ENCODE measurements at places on chromosomes 7 and 10. TPM values are rescaled to one million over a fixed set of nuclear protein-coding genes. Genes with fewer than 3 reads are reported as not detected.

DNA sequence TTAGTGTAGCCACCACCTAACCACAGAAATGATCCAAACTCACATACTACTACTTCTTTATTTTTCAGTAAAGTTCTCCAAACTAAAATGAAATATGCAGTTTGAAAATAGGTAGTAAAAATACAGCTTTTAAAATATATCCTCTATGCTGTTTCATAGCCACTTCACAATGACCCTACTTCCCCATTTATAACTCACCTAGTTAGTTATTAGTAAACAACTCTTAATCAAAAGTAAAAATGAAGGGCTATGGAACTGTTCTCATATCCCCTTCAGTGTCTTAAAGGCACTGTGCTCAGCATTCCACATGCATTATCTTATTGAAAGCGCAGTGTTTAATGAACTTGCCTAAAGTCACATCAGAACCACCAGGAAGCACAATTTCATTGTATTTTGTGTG lies 43.5 kb downstream of the KMT2C start:
- no peak for DNase-seq
- H3K27me3 ChIP-seq, result no peaks in the 10 kb centered on the region
- H3K4me3 ChIP-seq, result no peak overlapping the region

DNA sequence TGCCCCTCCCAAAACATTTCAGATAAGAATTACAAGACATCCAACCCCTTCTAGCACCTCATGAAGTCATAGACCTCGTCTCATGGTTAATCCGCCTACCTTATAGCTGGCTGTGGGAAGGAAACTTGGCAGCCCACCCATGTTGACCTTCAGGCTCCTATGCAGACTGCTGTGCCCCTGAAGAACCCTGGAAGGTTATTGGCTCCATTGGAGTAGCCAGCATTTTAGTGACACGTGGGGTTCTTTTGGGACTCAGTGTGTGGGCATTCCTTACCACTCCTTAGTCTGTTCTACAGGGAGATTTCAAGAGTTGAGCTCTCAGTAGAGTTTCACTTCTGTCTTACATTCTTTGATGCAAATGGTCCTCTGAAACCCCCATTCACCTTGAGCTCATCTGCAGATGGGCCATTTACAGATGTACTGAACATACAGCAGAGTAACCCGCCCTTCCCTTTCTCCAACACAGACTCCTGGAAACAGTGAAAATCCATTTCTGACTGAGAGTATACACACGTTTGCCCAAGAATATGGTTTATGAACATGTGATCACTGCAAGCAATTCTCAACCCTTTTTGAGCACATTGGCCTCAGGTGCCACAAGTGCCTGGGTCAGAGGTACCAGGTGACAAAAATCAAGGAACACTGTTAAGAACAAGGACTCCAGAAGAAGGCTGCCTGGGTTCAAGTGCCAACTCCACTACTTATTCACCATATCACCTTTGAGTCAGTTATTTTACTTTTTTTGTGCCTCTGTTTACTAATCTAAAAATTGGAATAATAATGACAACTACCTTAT lies 54.0 kb upstream of the HECW1 start:
- H3K27me3 ChIP-seq, result no peaks in the 10 kb centered on the region
- H3K4me3 ChIP-seq, result no peak overlapping the region
- H3K27ac ChIP-seq, result no peak overlapping the region
- no peak for DNase-seq

DNA sequence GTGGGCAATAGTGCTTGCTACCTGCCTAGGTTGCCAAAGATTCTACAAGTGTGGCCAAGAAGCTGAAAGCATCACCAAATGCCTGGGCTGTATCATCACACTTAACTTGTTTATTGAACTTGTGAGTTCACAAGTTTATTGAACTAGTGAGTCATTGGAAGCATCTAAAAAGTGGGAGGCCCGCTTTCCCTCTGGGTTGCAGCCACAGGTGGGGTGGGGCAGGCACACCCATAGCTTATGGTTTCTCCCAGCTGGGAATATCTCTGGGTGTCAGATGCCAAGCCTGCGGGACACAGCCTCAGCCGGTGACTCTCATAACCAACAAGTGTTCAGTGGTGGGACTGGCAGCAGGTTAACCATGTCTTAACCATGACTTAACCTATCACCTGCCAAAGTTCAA lies 145.9 kb upstream of the FAM13C start:
- H3K4me1 ChIP-seq, result no peaks in the 10 kb centered on the region
- peak; percentile 47 for DNase-seq
- H3K36me3 ChIP-seq, result no peaks in the 10 kb centered on the region
- no peak overlapping the region for H3K27ac ChIP-seq
- no peaks in the 10 kb centered on the region for H3K27me3 ChIP-seq
- H3K4me3 ChIP-seq, result no peak overlapping the region

DNA sequence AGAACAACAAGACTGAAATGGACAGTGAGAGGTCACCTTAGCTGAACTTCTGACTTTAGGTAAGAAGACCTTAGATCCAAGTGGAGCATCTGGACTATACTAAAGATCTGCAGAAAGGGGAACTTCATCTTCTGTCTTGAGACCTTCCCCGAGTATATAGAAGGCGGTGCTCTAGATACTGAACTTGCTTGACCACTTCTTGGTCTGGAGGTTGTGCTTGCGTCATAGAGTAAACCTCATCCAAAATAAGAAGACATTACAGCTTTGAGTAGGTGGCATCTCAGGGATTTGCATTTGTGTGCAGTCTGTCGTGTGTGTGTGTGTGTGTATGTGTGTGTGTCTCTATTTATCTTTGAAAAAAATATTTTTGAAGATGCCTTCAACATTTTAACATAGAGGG lies 157.5 kb downstream of the CHN2 start:
- H3K4me1 ChIP-seq, result no peaks in the 10 kb centered on the region
- no peaks in the 10 kb centered on the region for H3K36me3 ChIP-seq
- no peak overlapping the region for H3K27ac ChIP-seq
- DNase-seq, result no peak

GRCh38 chr10:6313111-6313895 lies 110.6 kb downstream of the PFKFB3 start:
- no peak overlapping the region for H3K4me3 ChIP-seq
- DNase-seq, result no peak
- no peaks in the 10 kb centered on the region for H3K36me3 ChIP-seq
- H3K27me3 ChIP-seq, result no peaks in the 10 kb centered on the region
- no peaks in the 10 kb centered on the region for H3K4me1 ChIP-seq

- H3K27me3 ChIP-seq, result no peaks in the 10 kb centered on the region
- DNase-seq, result peak; percentile 74
- no peaks in the 10 kb centered on the region for H3K4me1 ChIP-seq
- H3K36me3 ChIP-seq, result no peaks in the 10 kb centered on the region
- H3K4me3 ChIP-seq, result no peak overlapping the region
These were observed 596.6 kb downstream of the SDK1 start for GRCh38 chr7:3897430-3898372.

DNA sequence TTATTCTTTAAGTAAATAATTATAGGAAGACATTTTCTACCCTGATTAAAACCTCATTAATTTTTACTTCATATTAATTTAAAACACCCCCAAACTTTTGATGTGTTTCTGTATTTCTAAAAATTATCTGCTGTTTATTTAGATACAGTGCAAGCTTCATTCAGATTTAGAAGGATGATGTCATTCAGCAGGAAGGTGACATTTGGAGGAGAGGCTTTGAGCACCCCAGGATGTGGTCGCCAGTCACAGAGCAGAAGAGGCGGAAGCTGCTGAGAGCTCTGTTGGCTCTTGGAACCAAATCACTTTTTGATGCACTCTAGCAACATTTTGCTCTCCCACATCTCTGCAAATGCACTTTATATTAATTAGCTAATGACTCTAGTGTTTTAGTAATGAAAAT lies 233.9 kb upstream of the CACNA2D1 start:
- H3K4me3 ChIP-seq, result no peak overlapping the region
- H3K36me3 ChIP-seq, result no peaks in the 10 kb centered on the region
- H3K27me3 ChIP-seq, result no peaks in the 10 kb centered on the region
- DNase-seq, result peak; percentile 50

- no peak overlapping the region for H3K4me3 ChIP-seq
- DNase-seq, result no peak
These were observed 57.6 kb upstream of the TARP start for GRCh38 chr7:38330861-38331621.

DNA sequence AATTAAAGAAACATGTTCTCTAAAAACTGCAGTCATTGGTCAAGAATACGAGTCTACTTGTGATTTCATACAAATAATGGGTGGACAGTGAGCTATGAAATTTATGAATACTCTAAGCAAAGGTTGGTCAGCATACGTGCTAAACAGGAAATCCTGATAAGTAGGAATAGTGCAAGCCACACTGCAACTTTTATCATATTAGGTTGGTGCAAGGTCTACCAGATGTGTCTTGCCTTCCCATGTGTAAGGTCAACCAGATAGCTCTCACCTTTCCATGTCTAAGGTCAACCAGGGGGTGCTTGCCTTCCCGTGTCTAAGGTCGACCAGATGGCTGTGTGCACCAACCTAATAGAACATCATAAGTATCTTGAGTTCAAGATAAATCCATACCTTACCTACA lies 2.0 kb upstream of the ITGB1 start:
- no peaks in the 10 kb centered on the region for H3K27me3 ChIP-seq
- DNase-seq, result no peak
- H3K27ac ChIP-seq, result no peak overlapping the region
- H3K4me1 ChIP-seq, result peaks cover 22% of the 10 kb centered on the region
- peak overlapping the region; percentile 75 for H3K4me3 ChIP-seq

- H3K4me1 ChIP-seq, result peaks cover 13% of the 10 kb centered on the region
- no peak overlapping the region for H3K27ac ChIP-seq
- H3K4me3 ChIP-seq, result peak overlapping the region; percentile 44
- no peaks in the 10 kb centered on the region for H3K36me3 ChIP-seq
- DNase-seq, result no peak
These were observed 8.4 kb upstream of the RBM28 start for GRCh38 chr7:128352153-128352537.

DNA sequence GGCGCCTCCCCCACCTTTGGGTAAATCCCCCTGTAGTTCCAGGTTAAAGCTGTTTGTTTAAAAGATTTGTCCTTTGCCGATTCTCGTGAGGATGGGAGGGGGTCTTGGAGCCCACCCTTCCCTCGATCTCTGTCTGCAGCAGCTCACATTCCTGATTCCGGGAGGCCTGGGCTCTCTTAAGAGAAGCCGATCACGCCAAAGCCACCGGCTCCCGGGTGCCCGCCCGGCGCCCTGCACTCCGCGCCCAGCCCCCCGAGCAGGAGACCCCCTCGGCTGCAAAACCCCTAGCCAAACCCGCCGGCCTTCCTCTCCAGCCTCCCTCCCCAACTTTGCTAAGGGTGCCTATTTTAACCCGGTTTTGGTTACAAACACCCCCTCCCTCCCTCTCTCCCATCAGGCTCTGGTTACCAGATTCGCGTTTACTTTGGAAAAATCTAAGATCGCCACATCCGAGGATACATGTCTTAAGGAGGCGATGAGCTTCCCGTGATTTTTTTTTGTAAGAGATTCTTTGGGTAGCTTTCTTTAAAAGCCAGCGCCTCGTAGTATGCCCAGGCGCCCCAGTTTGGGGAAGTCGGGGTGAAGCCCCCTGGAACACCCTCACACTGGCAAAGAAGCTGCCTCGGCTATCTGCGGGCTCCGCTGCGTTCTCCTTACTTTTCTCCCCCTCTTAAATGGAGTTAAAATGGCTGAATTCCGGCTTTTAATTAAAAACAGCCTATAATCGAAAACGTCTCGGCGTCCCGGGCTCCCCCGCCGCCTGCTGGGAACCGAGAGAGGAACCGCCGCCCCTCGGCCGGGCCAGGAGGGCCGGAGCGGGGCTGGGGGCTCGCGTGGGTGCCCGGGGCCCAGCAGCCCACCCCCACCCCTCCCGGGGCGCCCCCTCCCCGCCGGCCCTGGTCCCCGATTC lies 983 bp downstream of the TNRC18 start:
- H3K27me3 ChIP-seq, result no peaks in the 10 kb centered on the region
- peak overlapping the region; percentile 83 for H3K27ac ChIP-seq
- H3K36me3 ChIP-seq, result no peaks in the 10 kb centered on the region
- peaks cover 20% of the 10 kb centered on the region for H3K4me1 ChIP-seq
- H3K4me3 ChIP-seq, result peak overlapping the region; percentile 68

- H3K4me1 ChIP-seq, result no peaks in the 10 kb centered on the region
- no peak overlapping the region for H3K4me3 ChIP-seq
- no peak for DNase-seq
- H3K36me3 ChIP-seq, result no peaks in the 10 kb centered on the region
- peak overlapping the region; percentile 20 for H3K27ac ChIP-seq
These were observed 6.8 kb downstream of the STK17A start for GRCh38 chr7:43589728-43590127.

GRCh38 chr7:99177165-99177564 lies 30.8 kb downstream of the KPNA7 start:
- no peak overlapping the region for H3K4me3 ChIP-seq
- no peak overlapping the region for H3K27ac ChIP-seq
- H3K4me1 ChIP-seq, result no peaks in the 10 kb centered on the region
- no peaks in the 10 kb centered on the region for H3K27me3 ChIP-seq
- no peak for DNase-seq

- no peak overlapping the region for H3K27ac ChIP-seq
- H3K4me3 ChIP-seq, result no peak overlapping the region
- no peaks in the 10 kb centered on the region for H3K27me3 ChIP-seq
- H3K36me3 ChIP-seq, result no peaks in the 10 kb centered on the region
- no peaks in the 10 kb centered on the region for H3K4me1 ChIP-seq
These were observed 51.5 kb downstream of the ADAM12 start for GRCh38 chr10:126336801-126337200.

- no peaks in the 10 kb centered on the region for H3K36me3 ChIP-seq
- no peak for DNase-seq
- no peak overlapping the region for H3K4me3 ChIP-seq
- no peaks in the 10 kb centered on the region for H3K27me3 ChIP-seq
These were observed 467.3 kb upstream of the MBL2 start for GRCh38 chr10:53239873-53240272.

DNA sequence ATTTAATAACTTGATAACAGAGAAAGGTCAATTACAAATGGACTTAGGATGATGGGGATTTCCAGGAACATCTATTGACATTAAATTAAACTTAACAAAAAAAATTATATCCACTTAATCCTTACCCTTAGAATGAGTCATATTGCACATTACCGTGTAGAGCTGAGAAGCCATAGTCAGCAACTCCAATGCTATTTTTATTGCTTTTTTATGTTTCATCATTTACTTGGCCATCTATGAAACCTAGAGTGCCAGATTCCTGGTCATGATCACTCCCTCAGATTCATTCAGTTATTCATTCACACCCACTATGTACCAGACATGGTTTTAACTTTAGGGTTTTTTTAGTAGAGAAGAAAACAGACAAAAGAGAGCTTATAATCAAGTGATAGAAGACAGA lies 1180.4 kb downstream of the CNTNAP2 start:
- no peak for DNase-seq
- no peaks in the 10 kb centered on the region for H3K27me3 ChIP-seq
- no peaks in the 10 kb centered on the region for H3K4me1 ChIP-seq
- H3K36me3 ChIP-seq, result no peaks in the 10 kb centered on the region

GRCh38 chr7:67105377-67105776 lies 108.7 kb downstream of the TYW1 start:
- peaks cover 6% of the 10 kb centered on the region for H3K36me3 ChIP-seq
- no peaks in the 10 kb centered on the region for H3K27me3 ChIP-seq
- no peak overlapping the region for H3K4me3 ChIP-seq

- H3K36me3 ChIP-seq, result no peaks in the 10 kb centered on the region
- no peaks in the 10 kb centered on the region for H3K4me1 ChIP-seq
- H3K27ac ChIP-seq, result no peak overlapping the region
- no peak for DNase-seq
- no peak overlapping the region for H3K4me3 ChIP-seq
These were observed 192.1 kb downstream of the WDR11 start for GRCh38 chr10:121043124-121043849.

Gene LEP
- total RNA-seq, result not detected

Gene ADARB2
- 2.4 TPM for total RNA-seq

Gene IL2RA
- 0.70 TPM for total RNA-seq

Gene STAG3
- total RNA-seq, result 3.5 TPM

Gene POLR2J2
- 27.4 TPM for total RNA-seq

Gene LRRN3
- 0.53 TPM for total RNA-seq

Gene RALA
- 20.5 TPM for total RNA-seq
